ENCODE measurements at places on chromosomes 4 and X. TPM values are rescaled to one million over a fixed set of nuclear protein-coding genes. Genes with fewer than 3 reads are reported as not detected.

The GNRHR gene
- not detected for total RNA-seq

GRCh38 chr4:150238591-150238990 is 160.3 kb downstream of the DCLK2 start:
- no peak for DNase-seq

The NSUN7 gene
- total RNA-seq: not detected

DNA sequence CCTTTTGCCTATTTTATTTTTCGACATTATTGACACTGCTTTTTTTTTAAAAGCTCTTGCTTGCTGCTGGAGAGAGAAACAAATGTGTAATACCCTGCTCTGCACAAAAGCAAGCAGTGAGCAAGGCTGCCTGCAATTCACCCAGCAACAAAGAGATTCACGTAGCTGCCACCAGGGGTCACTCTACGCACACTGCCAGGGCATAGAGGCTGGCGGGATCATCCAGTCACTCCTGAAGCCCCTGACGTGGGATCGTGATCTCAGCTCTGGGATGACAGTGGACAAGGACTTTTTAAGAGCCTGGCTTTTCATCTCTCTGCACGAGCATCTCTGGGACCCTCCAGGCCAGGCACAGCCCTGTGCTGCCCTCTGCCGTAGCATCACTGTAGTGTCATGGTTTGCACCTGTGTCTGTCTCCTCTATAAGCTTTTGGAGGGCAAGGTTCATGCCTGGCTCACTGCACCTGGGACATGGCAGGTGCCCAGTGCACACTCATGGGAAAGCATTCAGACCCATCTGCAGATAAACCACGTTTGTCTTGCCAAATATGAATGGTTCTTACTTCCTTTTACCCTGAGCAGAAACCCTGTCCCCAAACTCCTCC is 19.8 kb downstream of the C4orf50 start:
- DNase-seq: peak; percentile 50

- DNase-seq: no peak
These were observed 4.6 kb downstream of the MPP1 start for GRCh38 chrX:154800478-154801210.

DNA sequence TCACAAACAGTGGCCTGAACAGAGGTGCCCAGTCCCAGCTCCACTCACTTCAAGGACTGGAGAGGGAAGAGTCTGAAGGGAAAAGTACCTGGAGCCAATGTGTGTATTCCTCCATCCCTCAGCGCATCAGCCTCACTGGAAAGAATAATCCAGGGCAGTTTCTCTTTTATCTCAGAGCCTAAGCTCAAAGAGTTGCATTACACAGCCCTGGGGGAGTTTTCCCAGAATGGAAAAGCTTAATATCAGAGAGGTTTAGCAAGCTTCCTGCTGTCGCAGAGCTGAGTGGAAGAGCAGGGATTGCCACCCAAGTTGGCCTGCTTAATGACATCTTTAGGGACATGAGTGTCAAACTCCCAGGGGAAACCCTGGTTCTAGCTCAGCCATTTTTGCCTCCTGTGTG is 80.4 kb upstream of the MSX1 start:
- no peak for DNase-seq

DNA sequence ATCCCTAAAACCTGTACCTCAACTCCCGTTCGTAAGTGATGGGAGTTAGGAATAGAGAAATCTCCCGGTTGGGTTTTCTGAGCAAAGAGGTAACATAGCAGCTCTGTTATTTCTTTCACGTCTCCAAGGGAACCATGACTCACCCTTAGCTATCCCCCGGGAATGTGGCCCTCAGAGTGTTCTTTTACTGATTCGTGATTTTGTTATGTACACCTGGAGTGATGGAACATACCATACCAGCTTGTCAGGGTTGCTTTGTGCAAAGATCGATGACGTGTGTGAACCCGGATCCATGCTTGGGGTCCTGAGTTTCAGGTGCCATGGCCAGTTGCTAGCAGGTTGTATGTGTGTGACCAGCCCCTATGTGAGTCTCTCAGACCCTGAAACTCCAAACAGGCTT is 52.6 kb downstream of the HPRT1 start:
- no peak for DNase-seq

The FGFBP1 gene
- not detected for total RNA-seq

DNA sequence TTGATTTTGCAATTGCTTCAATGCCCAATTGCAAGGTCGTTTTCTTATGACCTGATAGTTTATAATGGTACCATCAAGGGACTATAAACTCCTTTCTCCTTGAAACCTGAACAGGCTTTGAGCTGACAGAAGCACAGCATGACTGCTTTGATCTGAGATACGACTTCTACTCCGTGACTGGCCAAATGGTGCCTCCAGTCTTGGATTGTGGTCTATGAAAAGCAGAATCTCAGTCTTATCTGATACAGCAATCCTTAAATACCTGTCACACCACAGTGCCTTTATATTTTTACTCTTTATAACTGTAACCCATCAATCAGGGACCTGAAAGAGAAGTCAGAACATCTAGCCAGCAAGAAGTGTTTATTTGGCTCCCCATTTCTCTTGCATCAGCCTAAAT is 93.1 kb downstream of the DOCK11 start:
- DNase-seq: no peak

The MAGEA2 gene
- not detected for total RNA-seq

The ADD1 gene
- 266 TPM for total RNA-seq

The GCNA gene
- 5.9 TPM for total RNA-seq

The ATP1B4 gene
- not detected for total RNA-seq

DNA sequence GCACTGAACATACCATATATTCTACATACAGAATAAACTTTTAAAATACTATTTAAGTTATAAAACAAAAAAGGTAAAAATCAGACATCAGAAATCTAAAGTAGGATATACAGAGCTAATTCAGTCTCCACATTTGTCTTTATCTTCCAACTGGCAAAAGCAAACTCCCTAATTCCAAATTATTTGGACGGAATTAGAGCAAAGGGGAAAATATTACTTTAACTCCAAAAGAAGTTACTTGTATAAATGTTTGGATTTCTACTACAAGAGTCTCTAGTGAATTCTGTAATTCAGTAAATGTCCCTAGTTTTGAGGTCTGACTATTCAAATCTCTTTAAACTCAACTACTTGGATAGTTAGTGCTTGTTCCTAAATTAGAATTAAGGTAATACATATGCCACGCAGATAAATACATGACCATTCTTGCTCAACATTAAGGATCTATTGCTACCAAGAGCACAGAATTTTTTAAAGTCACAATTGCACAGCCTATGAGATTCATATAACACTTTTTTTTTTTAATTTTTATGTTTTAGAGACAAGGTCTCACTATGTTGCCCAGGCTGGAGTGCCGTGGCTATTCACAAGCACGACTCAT is 7.3 kb downstream of the ZNF280C start:
- DNase-seq: no peak

The CENPC gene
- 38.0 TPM for total RNA-seq

- peak; percentile 6 for DNase-seq
These were observed 195.9 kb downstream of the CHM start for GRCh38 chrX:85851418-85851817.

DNA sequence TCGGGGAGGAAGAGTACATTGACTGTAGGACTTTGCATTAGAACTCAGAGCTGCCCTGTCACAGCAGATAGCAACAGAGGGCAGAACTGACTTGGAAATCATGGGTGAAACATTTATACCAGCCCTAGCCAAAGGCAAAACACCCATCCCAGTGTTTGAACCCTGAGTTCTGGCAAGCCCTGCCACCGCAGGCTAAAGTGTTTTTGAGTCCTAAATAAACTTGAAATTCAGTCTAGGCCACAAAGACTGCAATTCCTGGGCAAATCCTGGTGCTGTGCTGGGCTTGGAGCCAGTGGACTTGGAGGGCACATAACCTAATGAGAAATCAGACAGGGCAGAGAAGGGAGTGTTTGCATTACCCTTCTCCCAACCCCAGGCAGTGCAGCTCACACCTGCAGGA is 1015.7 kb downstream of the FSTL5 start:
- DNase-seq: no peak

DNA sequence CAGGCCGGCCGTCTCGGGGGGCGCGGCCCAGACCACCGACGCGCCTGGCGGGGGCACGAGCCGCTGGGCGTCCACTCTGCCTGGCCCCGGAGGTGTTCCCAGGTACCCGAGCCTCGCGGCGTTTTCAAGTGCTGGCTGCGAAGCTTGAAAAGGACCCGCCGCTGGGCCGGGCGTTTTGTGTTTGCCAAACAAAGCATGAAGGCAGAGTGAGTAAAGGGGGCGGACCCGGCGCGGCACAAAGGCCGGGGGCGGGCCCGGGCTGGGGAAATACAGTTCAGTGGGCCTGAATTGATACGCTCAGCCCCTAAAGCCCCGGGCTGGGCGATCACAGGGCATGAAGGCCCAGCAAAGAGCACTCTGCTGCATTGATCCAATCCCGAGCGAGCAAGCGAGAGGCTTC is 65.4 kb downstream of the SOX3 start:
- DNase-seq: no peak

GRCh38 chr4:113979148-113979904 is at the start of gene ARSJ:
TSS of gene ARSJ (minus strand) at chr4:113979647. CDS start at chr4:113978834, 813 bp downstream.
- no peak for DNase-seq

Data from activated CD4-positive, alpha-beta T cell treated with anti-CD3 and anti-CD28 coated beads, Interleukin-2, amount 10 ng/mL, durations not matched to agents 7 days and 5 days (primary cell).